Activated naive CD4-positive, alpha-beta T cell treated with anti-CD3 and anti-CD28 coated beads, Interleukin-2, amount 50 U/mL, for 72 hours (primary cell): ENCODE measurements at places on chromosomes 11 and 22. TPM values are rescaled to one million over a fixed set of nuclear protein-coding genes. Genes with fewer than 3 reads are reported as not detected.
A peak's percentile ranks its signal among the peaks of the same experiment; 100 is the strongest.

The FOXR1 gene
- total RNA-seq = not detected

The KDM4D gene
- total RNA-seq = 2.0 TPM

The MRGPRE gene
- total RNA-seq = not detected

The FAM227A gene
- total RNA-seq = 0.37 TPM

The AMPD3 gene
- total RNA-seq = 41.9 TPM

The OR52E8 gene
- not detected for total RNA-seq

The NPAS4 gene
- 0.09 TPM for total RNA-seq

The F2 gene
- not detected for total RNA-seq

The RBM4B gene
- 19.8 TPM for total RNA-seq

The RAB39A gene
- 1.1 TPM for total RNA-seq

The TEAD1 gene
- total RNA-seq = 0.14 TPM

The NAALADL1 gene
- total RNA-seq = 14.9 TPM

DNA sequence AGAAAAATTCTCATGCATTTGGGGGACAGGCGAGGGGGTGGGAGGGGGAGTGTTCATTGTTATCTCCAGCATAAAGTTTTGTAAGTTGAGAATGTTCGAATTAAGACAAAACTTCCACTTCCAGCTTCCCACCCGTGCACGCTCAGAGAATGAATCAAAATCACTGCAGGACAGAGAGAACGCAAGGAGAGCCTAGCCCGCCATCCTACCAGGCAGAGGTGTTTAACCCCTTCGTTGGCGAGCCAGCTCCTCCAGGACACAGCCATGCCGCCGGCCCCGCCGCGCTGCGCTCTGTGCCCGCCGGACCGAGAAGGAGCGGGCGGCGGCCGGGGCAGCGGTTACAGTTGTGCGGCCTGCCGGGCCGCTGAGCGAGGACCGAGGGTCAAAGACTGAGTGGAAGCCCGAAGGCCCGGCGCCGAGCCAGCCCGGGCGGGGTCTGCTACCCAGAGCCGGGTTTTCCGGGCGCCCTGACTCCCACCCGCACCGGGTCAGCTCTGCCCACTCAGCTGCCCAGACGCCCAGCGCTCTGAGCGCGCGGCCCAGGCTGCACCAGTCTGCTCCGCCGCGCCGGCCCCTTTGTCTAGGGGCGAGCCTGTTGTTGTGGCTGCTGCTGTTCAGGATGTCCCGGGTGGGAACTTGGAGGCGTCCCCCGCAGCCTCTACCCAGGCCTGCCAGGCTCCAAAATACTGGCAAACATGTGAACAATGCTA is at the start of gene NOX4:
Gene NOX4 (minus strand): TSS at position 395 of the 710 bp plus-strand sequence. CDS start 129 bp downstream, at position 266.
- no peak for DNase-seq

DNA sequence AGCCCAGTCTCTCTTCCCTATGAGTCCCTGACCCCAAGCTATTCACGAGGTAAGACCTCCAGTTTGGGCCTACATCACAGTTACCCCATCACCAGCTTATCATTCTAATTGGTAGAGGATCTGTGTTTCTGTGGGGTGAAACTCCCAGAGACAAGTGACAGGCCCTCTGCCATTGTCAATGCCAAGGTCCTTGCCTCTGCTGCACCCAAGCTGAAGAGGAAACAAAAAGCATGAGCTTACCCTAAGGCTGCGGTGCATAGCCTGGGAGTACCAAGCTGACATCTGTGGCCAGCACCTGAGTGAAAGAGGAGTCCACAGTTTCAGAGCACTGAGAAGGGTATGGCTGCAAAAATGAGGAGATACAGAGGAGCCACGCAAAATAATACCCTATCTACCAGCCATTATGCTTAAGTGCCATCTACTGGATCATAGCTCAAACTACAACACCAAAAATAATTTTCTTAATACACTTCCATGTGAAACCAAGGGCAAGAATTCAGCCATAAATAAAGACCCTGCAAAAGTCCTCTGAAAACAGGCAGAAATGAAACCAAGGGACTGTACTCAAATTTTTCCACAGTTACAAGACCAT is 62.3 kb upstream of the ANO5 start:
- DNase-seq = no peak

- no peak for DNase-seq
These were observed 651.1 kb downstream of the METTL15 start for GRCh38 chr11:28759311-28759710.

- DNase-seq = peak; percentile 58
These were observed at the start of gene POU2AF1 for GRCh38 chr11:111378861-111379601. Gene POU2AF1 (minus strand): TSS chr11:111379275. CDS start chr11:111379177, 98 bp downstream.

DNA sequence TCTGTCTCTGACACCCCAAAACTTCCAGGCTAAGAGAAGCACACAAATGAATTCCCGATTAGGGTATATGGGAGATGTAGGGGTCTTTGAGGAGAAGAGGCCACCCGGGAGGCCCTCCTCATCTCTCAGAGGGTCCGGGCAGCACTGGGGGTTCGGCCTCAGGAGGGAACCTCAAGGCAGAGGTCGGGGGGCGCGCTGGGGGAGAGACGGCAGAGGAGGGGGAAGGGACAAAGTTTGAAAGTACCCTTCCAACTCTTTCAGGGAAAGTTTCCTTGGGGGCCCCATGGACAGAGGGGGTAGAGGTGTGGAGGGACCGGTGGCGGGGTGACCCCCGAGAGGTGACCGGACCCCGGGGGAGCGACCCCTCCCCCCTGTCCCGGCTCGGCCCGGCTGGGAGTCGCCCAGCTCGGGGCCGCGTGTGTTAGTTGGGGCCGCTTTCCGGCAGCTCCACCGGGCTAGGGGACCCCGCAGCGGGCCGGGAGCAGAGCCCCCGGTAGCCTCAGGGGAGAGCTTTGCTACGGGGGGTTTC is 3.3 kb upstream of the GCAT start:
- no peak for DNase-seq

- no peak for DNase-seq
These were observed 226.4 kb downstream of the FAM181B start for GRCh38 chr11:82507288-82507687.

DNA sequence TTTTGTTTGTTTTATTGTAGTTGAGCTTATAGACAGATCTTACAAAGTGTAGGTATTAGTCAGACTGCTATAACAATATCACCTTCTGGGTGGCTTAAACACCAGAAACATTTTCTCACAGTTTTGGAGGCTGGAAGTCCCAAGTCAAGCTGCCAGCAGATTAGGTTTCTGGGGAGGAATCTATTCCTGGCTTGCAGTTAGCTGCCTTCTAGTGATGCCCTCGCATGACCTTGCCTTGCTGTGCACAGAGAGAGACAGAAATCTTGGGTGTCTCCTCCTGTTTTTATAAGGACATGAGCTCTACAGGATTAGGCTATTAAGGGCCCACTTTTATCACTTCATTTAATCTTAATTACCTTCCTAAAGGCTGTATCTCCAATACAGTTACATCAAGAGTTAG is 1635.2 kb downstream of the FAM181B start:
- no peak for DNase-seq

- DNase-seq = no peak
These were observed 129.3 kb upstream of the TENM4 start for GRCh38 chr11:79570104-79570503.

DNA sequence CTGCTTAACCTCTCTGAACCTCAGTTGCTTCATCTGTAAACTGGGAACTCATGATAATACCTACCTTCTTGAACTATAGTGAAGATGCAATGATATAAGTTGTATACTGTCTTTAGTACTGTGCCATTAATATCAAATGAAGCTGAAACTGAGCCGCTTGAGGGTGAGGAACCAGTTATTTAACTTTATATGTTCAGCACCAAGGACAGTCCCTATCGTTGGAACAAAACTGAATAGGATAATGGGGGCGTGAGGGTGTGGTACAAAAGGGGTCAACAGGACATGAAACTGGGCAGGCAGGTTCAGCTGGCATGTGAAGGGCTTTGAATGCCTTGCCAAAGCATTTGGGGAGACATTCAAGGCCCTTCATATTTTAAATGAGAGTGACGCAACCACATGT is 112.6 kb downstream of the C11orf91 start:
- DNase-seq = no peak

DNA sequence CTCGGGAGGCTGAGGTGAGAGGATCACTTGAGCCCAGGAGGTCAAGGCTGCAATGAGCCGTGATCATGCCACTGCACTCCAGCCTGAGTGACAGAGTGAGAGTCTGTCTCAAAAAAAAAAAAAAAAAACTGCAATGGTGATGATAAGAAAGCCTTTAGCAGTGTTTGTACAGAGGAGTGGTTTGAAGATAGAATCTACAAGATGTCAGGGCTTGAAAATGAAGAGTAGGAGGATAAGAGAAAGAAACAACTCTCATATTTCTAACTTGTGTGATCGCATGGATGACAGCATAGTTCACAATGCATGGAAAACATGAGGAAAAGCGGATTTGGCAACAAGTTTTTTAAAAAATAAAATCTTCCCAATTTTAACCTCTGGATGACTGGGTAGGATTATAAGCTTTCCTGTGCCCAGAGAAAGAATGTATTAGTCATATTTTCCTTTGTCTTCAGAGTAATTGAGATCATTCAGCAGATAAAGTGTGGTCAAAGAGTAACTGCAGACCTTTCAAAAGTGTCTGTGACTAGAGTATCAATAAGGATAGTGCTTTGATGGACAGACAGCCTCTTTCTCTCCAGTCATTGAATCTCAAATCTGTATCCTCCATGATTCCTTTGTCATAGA is 328.1 kb downstream of the CASP12 start:
- DNase-seq = no peak

- no peak for DNase-seq
These were observed 53.3 kb downstream of the FAT3 start for GRCh38 chr11:92277871-92278270.

- DNase-seq = no peak
These were observed 31.4 kb downstream of the LIMK2 start for GRCh38 chr22:31243339-31244045.

DNA sequence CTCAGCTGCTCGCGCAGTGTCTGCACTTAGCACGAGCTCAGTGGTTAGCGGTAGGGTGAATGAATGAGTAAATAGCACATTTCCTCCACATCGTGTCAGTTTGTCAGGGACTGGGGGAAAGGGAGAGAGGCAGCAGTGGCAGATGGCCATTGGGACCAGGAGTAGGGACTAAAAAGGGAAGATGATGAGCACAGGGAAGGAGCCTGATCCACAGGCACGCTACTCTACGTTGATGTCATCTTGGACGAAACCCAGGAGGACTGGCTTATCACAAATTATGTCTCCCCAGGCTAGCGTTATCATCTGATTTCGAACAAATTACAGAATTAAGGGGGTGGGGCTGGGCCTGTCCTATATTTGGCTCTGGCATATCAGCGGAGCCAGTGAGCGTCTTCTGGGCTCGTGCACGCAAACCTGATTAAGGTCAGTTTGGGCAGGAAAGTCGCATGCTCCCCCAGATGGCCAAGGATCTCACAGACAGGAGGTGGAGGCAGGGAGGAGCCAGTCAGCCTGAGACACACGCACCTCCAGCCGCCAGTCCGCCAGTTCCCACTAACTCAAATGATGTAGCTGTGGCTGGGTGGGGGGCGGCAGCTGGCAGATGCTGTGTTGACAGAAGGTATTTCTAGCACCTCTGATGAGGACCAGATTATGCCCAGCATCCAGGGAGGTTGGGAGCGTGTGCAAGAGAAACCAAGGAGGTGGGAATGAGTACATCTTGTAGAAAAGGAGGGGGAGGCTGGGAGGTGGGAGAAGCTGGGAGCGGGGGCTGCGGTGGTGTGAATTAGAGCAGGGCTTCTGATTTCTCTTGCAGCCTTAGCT is 97.4 kb upstream of the PRDM11 start:
- DNase-seq = no peak

- DNase-seq = no peak
These were observed 112.3 kb downstream of the MAML2 start for GRCh38 chr11:96230686-96231085.

DNA sequence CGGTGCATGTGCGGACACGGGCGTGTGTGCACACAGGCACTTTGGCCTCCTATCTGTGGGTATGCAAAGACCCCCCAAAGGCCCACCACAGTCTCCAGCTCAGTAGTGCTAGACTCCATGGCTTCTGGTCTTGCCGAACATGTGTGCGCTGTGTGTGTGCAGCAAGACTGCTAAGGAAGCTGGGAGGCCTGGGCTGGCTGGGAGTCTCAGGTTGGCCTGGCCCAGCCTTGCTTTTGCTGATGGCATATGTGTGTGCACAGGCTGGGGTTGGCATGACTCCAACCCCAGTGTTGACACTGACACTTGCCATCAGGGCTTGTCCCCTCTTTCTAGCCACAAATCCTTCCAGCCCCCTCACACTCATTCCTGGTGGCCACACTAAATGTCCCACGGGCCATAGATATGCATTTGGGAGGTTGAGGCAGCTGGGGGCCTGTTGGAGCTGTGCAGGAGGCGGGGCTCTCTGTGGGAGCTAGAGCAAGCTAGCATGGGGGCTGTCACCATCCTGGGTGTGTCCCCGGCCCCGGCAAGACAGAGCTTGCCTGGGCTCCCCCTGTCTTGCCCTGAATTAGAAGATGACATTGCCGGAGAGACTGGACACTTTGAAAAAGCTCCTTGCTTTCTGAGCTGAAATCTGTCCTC is 60.9 kb upstream of the NECTIN1 start:
- DNase-seq = no peak

GRCh38 chr11:61689164-61689496 is 8.9 kb downstream of the DAGLA start:
- no peak for DNase-seq

GRCh38 chr11:112543390-112543789 is 282.7 kb upstream of the PLET1 start:
- no peak for DNase-seq

DNA sequence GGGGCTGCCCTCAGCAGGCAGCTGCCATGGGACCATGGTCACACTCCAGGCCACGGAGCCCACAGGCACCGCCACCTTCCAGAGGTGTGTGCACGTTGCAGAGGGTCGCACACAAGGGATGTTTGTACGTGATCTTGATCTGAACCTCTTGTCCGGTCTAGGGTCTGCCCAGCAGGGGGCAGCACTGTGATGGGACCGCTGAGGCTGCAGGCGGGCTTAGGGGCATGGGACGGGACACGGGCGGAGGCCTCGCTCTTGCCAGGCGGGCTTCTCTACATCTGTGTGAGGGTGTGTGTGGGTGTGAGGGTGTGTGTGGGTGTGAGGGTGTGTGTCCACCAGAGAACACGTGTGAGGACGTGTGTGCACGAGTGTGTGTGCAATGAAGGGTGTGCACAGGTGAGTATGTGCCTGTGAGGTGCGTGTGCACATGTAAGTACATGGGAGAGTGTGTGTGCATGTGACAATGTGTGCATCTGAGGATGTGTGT is 52.4 kb downstream of the CACNA1I start:
- peak; percentile 75 for DNase-seq

GRCh38 chr11:122345586-122345985 is 229.6 kb upstream of the BLID start:
- DNase-seq = no peak

DNA sequence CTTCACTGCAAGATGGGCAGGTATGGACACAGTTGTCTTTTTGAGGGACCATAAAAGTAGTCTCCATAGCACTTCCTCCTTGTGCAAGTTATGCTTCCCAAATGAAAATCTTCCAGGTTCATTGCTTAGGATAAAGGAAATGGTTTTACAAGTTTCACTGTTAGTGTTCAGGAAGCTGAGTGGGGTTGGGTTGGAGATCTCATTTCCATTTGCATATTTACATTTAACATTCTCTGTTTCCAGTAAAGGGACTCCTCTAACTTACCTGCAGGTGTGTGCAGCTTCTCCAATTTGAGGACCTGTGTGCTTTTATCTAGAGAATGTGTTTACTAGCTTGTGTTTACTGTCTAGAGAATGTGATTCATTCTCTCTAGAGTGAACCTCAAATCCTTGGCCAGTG is 141.3 kb upstream of the POU2AF2 start:
- no peak for DNase-seq

- DNase-seq = no peak
These were observed 30.0 kb downstream of the WNT7B start for GRCh38 chr22:45946805-45947600.
